CD8-positive, alpha-beta memory T cell (primary cell): ENCODE measurements at places on chromosomes 16 and 17.
A peak's percentile ranks its signal among the peaks of the same experiment; 100 is the strongest.

DNA sequence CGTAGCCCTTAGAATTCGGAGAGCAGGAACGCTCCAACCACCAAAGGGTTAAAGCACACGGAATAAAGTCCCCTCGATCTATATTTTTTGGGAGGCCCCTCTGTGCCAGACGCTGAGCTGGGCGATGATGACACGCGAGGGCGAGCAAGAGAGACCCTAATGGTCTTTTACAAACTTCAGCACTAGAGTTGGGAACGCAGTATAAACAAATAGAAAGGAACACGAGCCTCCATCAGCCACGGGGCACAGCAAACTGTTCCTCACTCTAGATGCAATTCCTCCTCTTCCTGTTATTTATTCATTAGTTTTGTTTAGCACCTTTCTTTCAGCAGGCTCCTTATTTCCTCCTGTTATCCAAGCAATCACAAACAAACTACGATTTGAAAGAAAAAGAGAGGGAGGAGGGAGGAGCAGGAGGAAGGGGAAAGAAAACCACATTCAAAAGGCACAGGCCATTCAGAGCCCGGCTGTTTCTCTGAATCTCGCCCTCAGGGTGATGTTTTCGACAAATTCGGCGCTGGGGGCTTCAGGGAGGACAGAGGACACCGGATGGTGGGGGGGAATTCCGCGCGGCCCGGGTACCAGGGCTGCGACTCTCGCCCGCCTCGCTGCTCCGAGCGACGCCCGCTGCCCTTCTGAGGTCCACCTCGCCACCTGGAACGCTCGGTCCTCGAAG, 1.6 kb downstream of the TOX3 start:
- H3K27ac ChIP-seq: no peak overlapping the region
- DNase-seq: no peak
- H3K4me1 ChIP-seq: no peaks in the 10 kb centered on the region
- no peaks in the 10 kb centered on the region for H3K36me3 ChIP-seq

DNA sequence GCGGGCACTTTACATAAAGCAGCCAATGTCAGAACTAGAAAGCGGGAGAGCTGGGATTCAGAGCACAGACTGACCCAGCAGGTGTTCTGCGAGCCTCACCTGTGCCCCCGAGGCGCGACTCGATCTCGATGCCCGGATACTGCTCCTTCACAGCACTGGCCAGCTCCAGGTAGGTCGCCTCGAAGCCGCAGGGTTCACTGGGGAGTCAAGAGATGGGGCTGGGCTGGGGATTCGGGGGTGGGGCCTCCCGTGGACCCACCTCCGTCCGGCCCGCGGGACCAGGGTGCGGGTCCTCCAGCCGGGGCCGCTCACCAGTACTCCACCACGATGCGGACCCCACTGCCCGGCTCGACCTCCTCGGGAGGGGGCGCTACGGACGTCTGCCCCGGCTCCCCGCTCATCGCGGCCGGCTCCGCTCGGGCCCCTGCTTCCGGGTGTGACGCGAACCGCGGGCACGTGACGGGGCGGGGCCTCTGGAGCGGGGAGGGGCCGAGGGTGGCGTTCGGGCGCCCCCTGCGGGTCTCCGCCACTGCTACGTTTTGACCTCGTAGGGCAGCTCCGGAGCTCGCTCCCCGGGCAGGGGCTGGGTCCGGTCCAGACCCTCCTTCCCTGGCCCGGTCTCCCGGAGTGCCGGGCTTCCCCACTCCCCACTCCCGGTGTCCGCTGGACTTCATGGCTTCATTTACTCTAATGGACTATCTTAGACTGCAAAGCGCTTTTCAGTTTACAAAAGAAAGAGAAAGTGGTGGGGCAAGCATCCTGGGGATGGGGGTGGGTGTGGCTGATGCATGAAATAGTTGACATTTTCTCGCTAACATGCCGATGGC, at the start of gene MIEN1:
Gene MIEN1, minus strand, starts transcription at position 438 of the 827 bp plus-strand sequence. Its CDS starts 37 bp downstream, at position 401.
- DNase-seq: peak; percentile 91
- peaks cover 15% of the 10 kb centered on the region for H3K4me1 ChIP-seq
- peak within 1 kb of the TSS; percentile 90 for H3K27ac ChIP-seq
- peak within 1 kb of the TSS; percentile 91 for H3K4me3 ChIP-seq
- H3K36me3 ChIP-seq: no peaks in the 10 kb centered on the region
- no peaks in the 10 kb centered on the region for H3K27me3 ChIP-seq

DNA sequence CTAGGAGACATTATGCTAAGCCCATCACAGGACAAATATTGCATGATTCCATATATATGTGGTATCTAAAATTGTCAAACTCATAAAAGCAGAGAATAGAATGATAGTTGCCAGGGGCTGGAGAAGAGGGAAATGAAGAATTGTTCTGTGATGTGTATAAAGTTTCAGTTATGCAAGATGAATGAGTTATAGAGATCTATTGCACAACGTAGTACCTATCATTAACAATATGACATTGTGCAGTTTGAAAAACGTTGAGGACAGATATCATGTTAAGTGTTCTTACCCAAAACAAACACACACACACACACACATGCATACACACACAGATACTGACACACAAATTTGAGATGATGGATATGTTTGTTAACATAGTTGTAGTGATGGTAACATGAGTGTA, 871.6 kb upstream of the GOT2 start:
- no peaks in the 10 kb centered on the region for H3K4me1 ChIP-seq
- no peaks in the 10 kb centered on the region for H3K36me3 ChIP-seq
- no peak overlapping the region for H3K27ac ChIP-seq
- no peak overlapping the region for H3K4me3 ChIP-seq

DNA sequence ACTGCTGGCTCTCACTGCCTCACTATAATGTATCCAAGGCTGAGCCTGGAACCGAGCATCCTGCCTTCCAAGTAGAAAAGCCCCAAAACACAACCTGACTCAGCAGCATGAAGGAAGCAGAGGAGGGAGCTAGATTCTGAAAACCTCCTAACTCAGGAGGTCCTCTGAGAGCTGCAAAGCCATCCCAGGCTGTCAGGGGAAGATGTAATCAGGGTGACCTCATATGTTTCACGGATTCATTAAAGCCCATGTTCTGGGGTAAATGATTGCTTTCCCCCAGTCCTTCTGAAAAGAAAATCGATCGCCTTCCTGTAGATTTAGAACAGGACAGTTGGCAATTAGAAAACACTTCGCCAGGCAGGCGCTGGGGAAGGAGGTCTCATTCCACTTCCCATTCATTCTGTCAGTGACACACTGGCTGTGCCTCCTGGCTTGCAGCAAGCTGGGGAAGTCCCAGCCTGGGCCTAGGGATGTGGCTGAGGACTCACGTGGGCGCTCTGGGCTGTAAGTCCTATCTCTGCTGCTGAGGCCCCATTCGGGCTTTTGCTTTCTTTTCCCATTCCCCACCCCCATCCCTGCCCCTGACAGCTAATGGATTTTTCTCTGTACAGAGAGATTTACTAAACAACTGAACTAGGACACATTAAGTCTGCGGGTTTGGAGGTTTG, 75.7 kb upstream of the TMEM132E start:
- H3K36me3 ChIP-seq: no peaks in the 10 kb centered on the region
- H3K27ac ChIP-seq: no peak overlapping the region
- no peak overlapping the region for H3K4me3 ChIP-seq
- peaks cover 6% of the 10 kb centered on the region for H3K27me3 ChIP-seq
- no peaks in the 10 kb centered on the region for H3K4me1 ChIP-seq

- H3K4me1 ChIP-seq: peaks cover 37% of the 10 kb centered on the region
- H3K4me3 ChIP-seq: peak overlapping the region; percentile 81
These were observed 2.5 kb downstream of the UBE2I start for GRCh38 chr16:1311738-1312466.

DNA sequence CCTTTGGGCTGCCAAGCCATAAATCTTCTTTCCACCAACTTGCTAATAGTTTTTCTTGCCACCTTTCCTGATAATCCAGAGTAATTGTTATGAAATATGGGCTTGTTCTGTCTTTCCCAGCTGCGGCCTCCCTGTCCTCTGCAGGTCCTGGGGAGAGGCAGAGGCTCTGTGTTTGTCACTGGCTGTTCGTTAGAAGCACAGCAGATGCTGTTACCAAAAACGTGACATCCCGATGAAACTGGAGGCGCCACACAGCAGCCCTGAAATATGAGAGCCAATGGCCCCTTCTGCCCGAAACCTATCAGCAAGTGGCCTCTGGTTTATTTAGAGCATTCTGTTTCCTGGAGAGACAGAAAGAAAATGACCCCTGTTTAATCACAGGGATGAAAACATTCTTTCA, 115.1 kb upstream of the ANKFN1 start:
- H3K36me3 ChIP-seq: no peaks in the 10 kb centered on the region

DNA sequence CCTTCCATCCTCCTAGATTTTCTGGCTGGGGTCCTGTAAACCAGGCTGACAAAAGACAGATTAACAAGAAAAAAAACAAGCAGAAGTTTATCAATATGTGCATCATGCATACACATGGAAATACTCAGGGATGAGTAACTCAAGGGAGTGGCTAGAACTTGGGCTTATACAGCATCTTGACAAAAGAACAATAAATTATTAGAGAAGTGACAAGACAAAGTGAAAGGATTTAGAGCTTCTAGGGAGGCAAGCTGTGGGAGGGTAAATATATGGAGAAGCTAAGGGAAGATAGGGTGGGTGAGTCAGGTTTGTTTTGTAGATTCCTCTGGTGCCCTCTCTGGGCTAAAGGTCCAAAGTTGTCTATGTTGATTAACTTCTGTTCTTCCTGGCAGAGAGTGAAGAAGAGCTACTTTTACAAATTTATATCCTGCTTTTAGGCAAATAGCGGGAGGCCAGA, 48.0 kb upstream of the NDRG4 start:
- H3K4me3 ChIP-seq: no peak overlapping the region
- DNase-seq: no peak
- no peaks in the 10 kb centered on the region for H3K36me3 ChIP-seq
- no peak overlapping the region for H3K27ac ChIP-seq

DNA sequence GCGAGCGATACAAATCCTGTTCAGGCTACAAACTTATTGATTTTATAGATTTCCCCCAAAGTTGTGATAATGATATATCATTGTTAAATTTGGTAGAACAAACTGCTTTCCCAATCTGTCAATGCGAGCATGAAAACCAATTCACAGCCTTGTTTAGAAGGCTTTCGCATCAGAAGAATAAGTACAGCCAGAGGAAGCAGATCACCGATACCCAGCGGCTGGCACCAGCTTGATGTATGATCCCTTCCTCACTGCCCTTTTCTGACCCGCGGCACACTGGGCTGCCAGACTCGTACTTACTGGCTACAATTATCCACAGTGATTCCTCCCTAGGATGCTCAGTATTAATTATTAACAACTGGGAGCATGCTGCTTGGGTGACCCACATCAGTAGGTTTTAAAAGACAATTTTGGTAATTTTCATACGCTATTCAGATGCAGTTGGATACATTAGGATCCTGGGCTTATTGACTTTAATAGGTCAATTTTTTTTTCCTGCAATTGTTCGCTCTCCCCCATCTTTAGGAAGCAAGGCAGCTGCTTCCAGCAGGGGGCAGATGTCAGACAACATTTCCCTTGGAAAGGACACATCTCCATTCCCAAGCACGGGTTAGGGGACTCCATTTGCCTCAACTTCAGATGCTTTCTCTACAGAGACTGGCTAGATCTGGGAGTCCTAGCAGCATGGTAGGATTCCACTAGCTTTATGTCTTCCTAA, 582.7 kb upstream of the PSMD7 start:
- no peaks in the 10 kb centered on the region for H3K4me1 ChIP-seq
- H3K4me3 ChIP-seq: no peak overlapping the region
- no peaks in the 10 kb centered on the region for H3K27me3 ChIP-seq
- no peak for DNase-seq
- no peak overlapping the region for H3K27ac ChIP-seq
- no peaks in the 10 kb centered on the region for H3K36me3 ChIP-seq

DNA sequence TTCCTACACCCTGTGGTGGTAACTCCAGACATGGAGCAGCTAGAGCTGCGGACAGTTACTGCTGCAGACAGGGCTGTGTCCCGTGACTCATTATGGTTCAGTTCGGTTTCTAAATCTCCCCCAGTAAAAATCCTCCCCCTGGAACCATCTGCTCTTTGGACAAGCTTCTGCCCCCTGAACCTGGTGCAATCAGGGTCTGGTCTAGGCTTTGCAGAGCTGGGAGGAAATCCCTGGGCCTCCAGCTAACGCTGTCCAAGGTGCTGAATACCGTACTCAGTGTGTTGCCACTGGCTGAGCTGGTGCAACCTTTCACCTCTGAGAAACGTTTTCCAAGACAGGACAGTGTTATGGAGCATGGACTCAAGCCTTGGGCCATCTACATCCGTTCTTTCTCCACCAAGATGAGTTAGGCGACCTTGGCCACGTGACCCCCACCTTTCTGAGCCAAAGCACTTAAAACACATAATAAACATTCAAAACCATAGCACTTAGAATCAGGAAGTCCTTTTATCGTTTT, 142.0 kb downstream of the CPPED1 start:
- no peaks in the 10 kb centered on the region for H3K27me3 ChIP-seq
- no peaks in the 10 kb centered on the region for H3K36me3 ChIP-seq
- no peaks in the 10 kb centered on the region for H3K4me1 ChIP-seq
- H3K4me3 ChIP-seq: no peak overlapping the region
- no peak for DNase-seq

GRCh38 chr17:8312726-8313600, 2.9 kb downstream of the ARHGEF15 start:
- no peak overlapping the region for H3K27ac ChIP-seq
- H3K27me3 ChIP-seq: peaks cover 4% of the 10 kb centered on the region
- no peaks in the 10 kb centered on the region for H3K36me3 ChIP-seq
- H3K4me3 ChIP-seq: no peak overlapping the region
- no peaks in the 10 kb centered on the region for H3K4me1 ChIP-seq

DNA sequence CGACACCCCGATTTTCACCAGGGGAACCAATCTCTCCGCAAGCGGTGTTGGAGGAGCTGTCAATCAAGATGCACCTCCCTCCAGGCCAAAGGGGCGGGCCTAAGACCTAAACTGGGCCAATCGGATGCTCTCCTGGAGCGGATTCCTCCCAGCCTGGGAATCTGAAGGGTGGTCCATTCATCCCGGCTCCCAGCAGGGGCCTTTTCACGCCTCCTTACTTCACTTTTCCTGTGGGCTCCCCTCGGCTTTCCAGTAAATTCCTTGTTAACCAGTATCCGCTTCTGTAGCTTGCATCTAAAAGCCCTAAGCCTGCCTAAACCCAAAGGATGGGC, 17.1 kb downstream of the C16orf74 start:
- no peak overlapping the region for H3K4me3 ChIP-seq
- no peaks in the 10 kb centered on the region for H3K36me3 ChIP-seq
- peaks cover 30% of the 10 kb centered on the region for H3K4me1 ChIP-seq
- no peak overlapping the region for H3K27ac ChIP-seq
- DNase-seq: no peak

- no peak overlapping the region for H3K4me3 ChIP-seq
- no peak for DNase-seq
- no peaks in the 10 kb centered on the region for H3K27me3 ChIP-seq
- no peak overlapping the region for H3K27ac ChIP-seq
- no peaks in the 10 kb centered on the region for H3K36me3 ChIP-seq
These were observed 156.9 kb upstream of the C17orf78 start for GRCh38 chr17:37218849-37219248.

GRCh38 chr17:35932586-35932985, 2.0 kb upstream of the RDM1 start:
- no peak overlapping the region for H3K27ac ChIP-seq
- H3K4me1 ChIP-seq: peaks cover 6% of the 10 kb centered on the region
- no peaks in the 10 kb centered on the region for H3K27me3 ChIP-seq
- no peak for DNase-seq
- no peaks in the 10 kb centered on the region for H3K36me3 ChIP-seq

- DNase-seq: no peak
- H3K4me3 ChIP-seq: no peak overlapping the region
- H3K27ac ChIP-seq: no peak overlapping the region
- no peaks in the 10 kb centered on the region for H3K36me3 ChIP-seq
- H3K27me3 ChIP-seq: no peaks in the 10 kb centered on the region
These were observed 16.9 kb downstream of the POLR3K start for GRCh38 chr16:36336-36984.

GRCh38 chr16:59859676-59860402, 1125.7 kb upstream of the GOT2 start:
- H3K27me3 ChIP-seq: no peaks in the 10 kb centered on the region
- no peaks in the 10 kb centered on the region for H3K4me1 ChIP-seq
- DNase-seq: no peak
- H3K36me3 ChIP-seq: no peaks in the 10 kb centered on the region
